Spleen (tissue), 13 donors: ENCODE measurements at places on chromosomes 7 and 10. TPM values are rescaled to one million over a fixed set of nuclear protein-coding genes. Genes with fewer than 3 reads are reported as not detected.

SEPTIN7 gene
- polyA plus RNA-seq, result 224 TPM

CPXM2 gene
- 7.0 TPM for polyA plus RNA-seq

GOLGA7B gene
- 0.48 TPM for polyA plus RNA-seq

CYP3A4 gene
- polyA plus RNA-seq, result not detected

IL15RA gene
- polyA plus RNA-seq, result 9.9 TPM

MCM10 gene
- polyA plus RNA-seq, result 0.24 TPM

- DNase-seq, result no peak
Observed at GRCh38 chr7:91618776-91619765, 261.4 kb downstream of the MTERF1 start.

- no peak for DNase-seq
Observed at GRCh38 chr7:131057015-131057793, 270.5 kb upstream of the MKLN1 start.

- DNase-seq, result no peak
Observed at GRCh38 chr10:76169246-76169645, 737.8 kb downstream of the LRMDA start.

- DNase-seq, result no peak
Observed at GRCh38 chr7:114759347-114760062, 162.4 kb upstream of the MDFIC start.

- no peak for DNase-seq
Observed at GRCh38 chr10:95651346-95652060, 5.0 kb downstream of the ALDH18A1 start.

DNA sequence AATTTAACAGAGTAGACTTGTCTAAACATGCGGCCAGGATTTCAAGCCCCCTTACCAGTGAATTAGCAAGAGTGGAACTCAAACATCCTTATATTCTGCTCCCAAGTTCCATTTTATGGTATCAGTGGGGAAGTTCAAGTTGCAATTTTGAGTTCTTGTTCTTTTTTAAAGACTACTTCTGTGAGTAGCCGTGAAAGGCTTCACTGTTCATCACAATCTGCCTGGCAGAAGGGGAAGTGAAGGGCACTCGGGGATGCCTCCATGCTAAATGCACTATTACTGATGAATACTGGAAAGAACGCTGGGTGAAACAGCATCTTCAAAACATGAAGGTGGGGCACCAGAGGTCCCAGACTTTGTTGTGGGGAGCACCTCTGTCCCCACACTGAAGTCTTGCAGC is 22.4 kb upstream of the FGL2 start:
- no peak for DNase-seq

- no peak for DNase-seq
Observed at GRCh38 chr10:110411047-110411410, 86.7 kb upstream of the DUSP5 start.

GRCh38 chr7:139548302-139549028 is 25.0 kb downstream of the CLEC2L start:
- no peak for DNase-seq

- DNase-seq, result no peak
Observed at GRCh38 chr7:13352677-13353076, 636.8 kb downstream of the ETV1 start.

DNA sequence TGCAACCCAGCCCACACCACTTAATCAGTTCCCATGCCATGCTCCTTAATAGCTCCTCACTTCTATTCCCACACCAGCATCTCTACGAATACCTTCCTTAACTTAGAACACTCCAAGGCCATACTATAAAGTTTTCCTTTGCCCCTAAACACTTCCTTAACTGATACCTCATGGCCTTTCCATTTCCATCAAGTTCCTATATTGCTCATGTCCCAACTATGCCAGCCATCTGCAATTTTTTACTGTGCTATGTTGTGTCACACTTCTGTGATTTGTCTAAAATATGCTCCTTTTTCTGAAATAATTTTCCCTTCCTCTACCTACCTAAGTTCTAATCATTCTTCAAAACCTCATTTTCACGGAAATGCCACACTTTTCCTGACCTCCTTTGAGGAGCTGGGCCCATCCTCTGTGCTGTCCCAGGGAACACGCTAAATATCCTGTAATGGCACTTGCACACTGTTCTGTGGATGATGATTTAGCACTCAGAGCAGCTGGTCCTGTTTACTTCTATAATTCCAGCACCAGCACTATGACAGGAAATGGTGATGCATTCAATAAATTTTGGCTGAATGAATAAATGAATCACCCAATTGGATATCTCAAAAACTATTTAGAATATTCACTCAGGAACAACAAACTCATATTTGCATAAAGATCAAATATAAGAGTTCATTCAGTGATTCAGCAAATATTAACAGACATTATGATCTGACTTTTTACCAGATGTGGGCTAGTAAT is 266.5 kb upstream of the HGF start:
- no peak for DNase-seq

DNA sequence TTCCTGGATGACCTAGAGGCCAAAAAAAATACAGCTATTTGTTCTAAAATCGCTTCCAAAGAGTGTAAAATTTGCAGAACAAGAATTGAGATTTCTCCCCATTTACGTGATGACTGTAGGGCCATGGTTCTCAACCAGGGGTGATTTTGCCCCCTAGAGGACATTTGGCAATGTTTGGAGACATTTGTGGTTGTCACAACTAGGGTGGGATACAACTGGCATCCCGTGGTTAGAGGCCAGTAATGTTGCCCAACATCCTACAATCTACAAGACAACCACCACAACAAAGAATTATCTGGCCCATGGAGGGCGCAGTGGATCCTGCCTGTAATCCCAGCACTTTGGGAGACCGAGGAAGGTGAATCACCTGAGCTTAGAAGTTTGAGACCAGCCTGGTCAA is 22.8 kb upstream of the MALSU1 start:
- no peak for DNase-seq

DNA sequence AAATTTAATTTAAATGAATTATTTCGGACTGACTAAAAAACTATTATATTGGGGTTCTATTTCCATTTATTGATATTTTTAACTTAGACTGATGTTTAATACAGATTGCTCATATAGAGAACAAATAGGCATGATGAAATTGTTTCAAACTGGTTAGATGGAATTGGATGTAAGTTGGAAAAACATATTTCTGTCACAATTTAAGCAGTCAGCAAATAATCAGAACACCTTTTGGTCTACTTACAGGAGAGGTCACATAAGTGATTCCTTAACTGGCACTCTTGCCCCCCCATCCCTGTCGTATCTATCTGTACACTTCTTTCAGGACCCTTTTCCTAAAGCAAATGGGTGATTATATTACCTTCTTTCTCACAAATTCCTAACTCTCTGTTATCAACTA is 138.4 kb downstream of the PLXDC2 start:
- DNase-seq, result no peak

DNA sequence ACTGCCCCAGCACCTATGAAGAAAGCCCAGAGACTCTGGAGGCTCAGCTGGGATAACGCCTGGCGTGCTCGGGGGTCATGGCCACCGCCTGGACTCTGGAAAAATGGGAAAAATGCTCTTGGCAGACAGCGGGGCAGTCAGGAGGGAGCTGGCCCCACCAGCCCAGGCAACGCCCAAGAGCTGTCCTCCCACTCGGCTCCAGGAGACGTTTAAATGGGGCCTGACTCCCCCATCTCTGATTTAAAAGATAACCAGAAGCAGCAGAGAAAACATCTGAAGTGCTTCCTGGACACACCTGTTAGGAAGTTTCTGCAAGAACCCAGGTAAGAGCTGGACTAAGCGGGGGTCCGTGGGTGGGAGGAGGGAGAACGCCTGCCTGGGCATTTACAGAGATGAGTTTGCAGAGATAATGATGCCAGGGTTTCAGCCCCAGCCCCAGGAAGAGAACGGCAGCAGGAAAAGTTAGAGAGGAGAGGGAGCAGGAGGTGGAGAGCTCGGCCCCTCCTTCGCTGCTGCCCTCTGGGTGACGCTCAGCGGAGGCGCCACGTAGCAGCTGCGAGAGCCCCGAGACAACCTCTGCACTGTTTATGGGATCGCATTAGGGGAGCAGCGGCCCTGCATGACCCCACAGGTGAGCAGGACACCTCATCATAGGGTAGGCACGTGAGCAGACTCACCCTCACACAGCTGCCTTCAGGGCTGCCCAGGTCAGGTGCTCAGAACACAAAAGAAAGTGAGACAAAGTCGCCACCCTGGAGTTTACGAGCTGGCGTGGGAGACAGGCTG is 83.5 kb upstream of the INSIG1 start:
- DNase-seq, result peak; percentile 41

DNA sequence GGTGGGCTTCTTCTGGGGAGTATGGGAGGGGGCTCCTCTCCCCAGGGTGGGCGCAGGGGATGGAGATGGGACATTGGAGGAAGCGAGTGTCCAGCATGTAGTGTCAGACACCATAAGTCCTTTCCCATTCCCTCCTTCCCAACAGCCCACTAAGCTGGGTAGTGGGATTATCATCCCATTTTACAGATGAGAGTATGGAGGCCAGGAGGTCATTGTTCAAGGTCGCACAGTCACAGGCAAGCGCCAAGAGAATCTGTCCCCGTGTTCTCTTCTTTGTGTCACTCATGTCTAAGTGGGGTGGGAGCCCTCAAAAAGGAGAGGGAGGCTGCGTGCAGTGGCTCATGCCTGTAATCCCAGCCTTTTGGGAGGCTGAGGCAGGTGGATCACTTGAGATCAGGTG is 64.8 kb downstream of the CLIP2 start:
- no peak for DNase-seq

GRCh38 chr7:113159746-113160339 is 41.5 kb upstream of the SMIM30 start:
- DNase-seq, result no peak

- DNase-seq, result peak; percentile 22
Observed at GRCh38 chr10:43128958-43129706, 9.1 kb upstream of the CSGALNACT2 start.

GRCh38 chr7:114412548-114412947 is 2.1 kb upstream of the FOXP2 start:
- DNase-seq, result no peak

- DNase-seq, result no peak
Observed at GRCh38 chr7:95861041-95861440, 88.7 kb downstream of the DYNC1I1 start.

DNA sequence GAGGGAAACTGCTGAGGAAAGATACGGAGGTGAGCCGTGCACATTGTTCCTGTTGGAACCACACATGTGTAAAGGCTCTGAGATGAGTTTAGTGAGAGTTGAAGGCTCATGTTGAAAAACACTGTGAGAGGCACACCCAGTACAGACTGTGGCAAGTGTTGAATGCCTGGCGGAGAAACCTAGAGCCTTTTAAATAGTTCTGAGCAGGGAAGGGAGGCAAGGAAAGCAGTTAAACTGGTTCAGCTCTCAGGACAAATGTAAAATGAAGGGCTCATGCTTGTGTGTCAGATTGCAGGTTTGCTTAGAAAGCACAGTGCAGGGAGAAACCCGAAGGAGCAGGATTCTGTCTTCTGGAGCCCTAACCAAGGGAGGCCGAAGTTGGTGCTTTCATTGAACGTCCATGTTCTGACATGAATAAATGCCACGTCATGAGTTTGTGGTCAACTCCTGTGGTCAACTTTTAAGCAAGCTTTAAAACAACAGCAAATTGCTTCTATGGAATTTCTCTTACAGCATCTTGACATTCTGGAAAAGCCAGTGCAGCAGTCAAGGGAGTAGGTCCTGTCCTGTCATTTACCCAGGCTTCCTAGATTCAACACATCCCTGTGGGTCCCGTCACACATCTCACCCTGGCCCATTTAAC is 650.9 kb upstream of the GALNT17 start:
- no peak for DNase-seq

- no peak for DNase-seq
Observed at GRCh38 chr10:7260412-7260900, 150.4 kb downstream of the SFMBT2 start.

GRCh38 chr10:70856454-70856853 is 31.9 kb downstream of the PCBD1 start:
- no peak for DNase-seq

GRCh38 chr7:2968616-2969397 is 74.9 kb downstream of the CARD11 start:
- DNase-seq, result peak; percentile 63

DNA sequence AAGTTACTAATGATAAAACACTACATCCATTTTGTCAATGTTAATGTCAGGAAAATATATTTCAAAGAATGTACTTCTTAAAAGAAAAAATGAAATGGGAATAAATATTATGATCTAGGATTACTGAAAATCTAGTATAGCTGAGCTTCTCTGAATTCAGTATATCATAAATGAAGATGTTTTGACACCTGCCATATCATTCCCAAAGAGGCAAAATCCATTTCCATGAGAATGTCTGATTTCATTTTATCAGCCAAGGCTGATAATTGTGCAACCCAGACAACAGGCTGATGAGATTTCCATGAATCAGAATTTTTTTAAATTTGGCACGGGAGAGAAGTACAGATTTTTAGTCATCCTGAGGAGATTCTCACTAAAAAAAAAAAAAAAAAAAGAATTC is 32.5 kb downstream of the ZFAND4 start:
- DNase-seq, result no peak

- no peak for DNase-seq
Observed at GRCh38 chr7:142438235-142438922, 180.5 kb upstream of the PRSS58 start.

GRCh38 chr7:89623018-89623672 is 531.1 kb upstream of the STEAP1 start:
- DNase-seq, result no peak

- DNase-seq, result no peak
Observed at GRCh38 chr10:54335296-54335695, 465.7 kb downstream of the PCDH15 start.
